Stimulated activated CD4-positive, alpha-beta T cell treated with anti-CD3 and anti-CD28 coated beads, Interleukin-1b, Interleukin-23, amount 100 ng/mL, for 1 hour (primary cell): ENCODE measurements at places on chromosomes 4 and X.

DNA sequence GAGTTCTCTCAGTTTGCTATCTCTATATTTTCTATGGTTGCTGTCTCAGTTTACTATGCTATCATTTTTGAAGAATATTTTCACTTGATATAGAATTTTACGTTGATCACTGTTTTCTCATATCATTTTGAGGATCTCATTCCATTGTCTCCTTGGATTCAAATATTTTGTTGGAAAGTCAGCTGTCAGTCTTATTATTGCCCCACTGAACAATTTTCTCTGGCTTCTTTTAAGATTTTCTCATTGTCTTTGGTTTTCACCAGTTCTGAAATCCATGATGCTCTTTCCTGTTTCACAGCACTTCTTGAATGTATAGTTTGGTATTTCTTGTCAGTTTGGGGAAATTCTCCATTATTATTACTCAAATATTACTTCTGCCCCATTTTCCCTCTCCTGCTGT, 81.1 kb downstream of the ENPP6 start:
- no peak for DNase-seq

DNA sequence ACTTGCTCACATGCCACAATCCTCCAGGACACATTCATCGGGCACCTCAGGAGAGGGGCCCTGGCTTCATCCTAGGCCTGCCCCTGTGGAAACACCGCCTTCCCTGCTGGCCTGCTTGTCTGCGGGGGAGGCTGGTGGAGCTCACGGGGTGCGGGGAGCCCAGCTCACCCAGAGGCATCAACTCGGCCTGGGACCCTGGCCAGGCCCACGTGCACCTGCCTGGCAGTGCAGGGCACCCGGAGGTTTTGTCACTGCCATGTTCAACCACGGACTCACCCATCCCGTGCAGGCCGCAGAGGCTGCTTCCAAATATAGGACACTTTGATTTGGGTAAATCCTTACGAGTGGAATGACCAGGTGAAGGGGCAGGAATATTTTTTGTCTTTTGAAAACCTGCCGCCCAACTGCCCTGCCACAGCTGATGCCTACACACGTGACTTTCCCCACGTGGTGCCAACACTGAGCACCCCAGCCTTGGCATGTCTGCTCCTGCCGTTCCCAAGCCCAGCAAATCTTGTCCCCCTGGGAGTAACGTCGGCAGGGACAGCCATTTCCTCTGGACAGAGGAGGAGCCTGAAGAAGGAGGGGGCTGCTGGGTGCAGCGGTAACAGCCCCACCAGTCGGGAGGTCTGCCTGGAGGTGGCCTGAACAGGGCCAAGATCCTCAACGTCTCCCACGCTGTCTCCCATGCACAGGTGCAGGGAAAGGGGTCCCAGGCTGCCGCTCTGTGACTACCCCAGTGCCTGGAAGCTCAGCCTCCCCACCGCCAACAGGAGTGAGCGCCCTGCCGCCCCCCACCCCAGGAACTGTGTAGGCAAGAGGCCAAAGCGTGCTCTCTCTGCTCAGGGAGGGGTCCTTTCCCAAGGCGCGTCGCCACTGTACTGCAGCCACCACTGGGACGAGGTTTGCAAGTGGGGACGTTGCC, 8.5 kb downstream of the MXD4 start:
- DNase-seq = no peak

- no peak for DNase-seq
These were observed 256.2 kb downstream of the FSTL5 start for GRCh38 chr4:161907590-161907955.

DNA sequence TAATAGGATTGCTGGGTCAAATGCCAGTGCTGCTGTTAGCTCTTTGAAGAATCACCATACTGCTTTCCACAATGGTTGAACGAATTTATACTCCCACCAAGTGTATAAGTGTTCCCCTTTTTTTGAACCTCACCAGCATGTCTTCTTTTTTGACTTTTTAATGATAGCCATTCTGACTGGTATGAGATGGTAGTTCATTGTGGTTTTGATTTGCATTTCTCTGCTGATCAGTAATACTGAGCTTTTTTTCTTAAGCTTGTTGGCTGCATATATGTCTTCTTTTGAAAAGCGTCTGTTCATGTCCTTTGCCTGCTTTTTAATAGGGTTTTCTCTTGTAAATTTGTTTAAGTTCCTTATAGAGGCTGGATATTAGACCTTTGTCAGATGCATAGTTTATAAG, 14.8 kb downstream of the USP38 start:
- no peak for DNase-seq

DNA sequence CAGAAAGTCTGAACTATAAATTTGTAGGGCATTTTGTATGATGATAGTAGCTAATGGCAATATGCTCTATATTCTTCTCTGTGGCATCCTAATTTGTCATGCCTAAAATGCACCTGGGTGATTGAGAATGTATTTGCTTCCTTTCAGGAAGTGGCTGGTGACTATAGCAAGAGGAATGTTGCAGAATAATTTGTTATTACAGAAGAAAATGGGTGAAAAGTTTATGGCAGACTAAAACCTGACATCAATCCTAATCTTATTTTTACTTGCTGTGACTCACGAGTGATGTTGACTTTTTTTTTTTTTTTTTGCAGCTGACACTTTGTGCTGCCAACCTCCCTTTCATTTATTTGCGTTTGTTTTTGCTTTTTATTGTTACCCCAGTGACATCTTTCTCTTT, 141.1 kb downstream of the MSL3 start:
- no peak for DNase-seq

- DNase-seq = no peak
These were observed 3.8 kb downstream of the FGF16 start for GRCh38 chrX:77450996-77451395.

GRCh38 chr4:86586626-86587380, 7.3 kb upstream of the PTPN13 start:
- no peak for DNase-seq

GRCh38 chrX:22021751-22022324, 10.3 kb upstream of the PHEX start:
- no peak for DNase-seq

- DNase-seq = no peak
These were observed 158.7 kb downstream of the SPRY1 start for GRCh38 chr4:123555233-123555806.

- no peak for DNase-seq
These were observed 471 bp upstream of the PLAC8 start for GRCh38 chr4:83115000-83115399.

GRCh38 chrX:20547611-20548051, 280.9 kb upstream of the RPS6KA3 start:
- no peak for DNase-seq
